Motor neuron (in vitro differentiated cells): ENCODE measurements at places on chromosomes 7 and 10. TPM values are rescaled to one million over a fixed set of nuclear protein-coding genes. Genes with fewer than 3 reads are reported as not detected.

Gene CALCR
- 0.10 TPM in 1 of 2 replicates, not detected in the other for total RNA-seq

- peak; percentile 100 for ATAC-seq
These were observed 43.7 kb upstream of the NXPH1 start for GRCh38 chr7:8389593-8390261.

Gene ODAD2
- 10.4 and 14.3 TPM in 2 replicates for total RNA-seq

DNA sequence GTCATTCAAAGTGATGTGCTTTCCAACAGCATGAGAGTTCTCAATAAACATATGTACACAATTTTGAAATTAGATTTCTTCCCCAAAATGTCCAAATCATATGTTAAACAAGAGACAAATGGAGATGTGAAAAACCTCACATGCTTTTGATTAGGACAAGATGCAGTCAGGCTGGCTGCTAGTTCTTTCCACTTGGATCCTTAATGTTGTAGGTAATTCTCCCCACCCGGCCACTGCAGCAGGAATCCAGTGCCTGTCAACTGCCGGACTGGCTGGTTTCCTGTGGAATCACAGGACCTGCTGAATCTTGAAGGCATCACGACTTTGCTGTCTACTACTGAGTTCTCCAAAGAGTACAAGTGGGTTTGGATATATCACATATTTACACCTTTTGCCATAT, 138.6 kb upstream of the AKR1E2 start:
- ATAC-seq, result no peak

DNA sequence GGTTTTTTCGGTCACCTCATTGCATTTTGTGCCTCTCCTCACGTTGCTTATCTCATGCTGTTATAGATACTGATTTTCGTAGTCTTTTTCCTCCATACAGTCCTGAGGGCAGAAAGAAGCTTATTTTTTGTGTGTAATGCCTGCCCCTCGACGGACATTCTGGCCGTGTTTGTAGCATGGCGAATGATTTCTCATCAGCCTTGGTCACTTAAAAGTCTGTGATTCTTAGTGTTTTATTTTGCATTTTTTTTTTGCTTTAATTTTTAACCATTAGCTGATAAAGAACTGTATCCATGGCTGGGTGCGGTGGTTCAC, 469 bp upstream of the NOC3L start:
- peak; percentile 10 for ATAC-seq
